ENCODE measurements at places on chromosomes 6 and 20. TPM values are rescaled to one million over a fixed set of nuclear protein-coding genes. Genes with fewer than 3 reads are reported as not detected.
A peak's percentile ranks its signal among the peaks of the same experiment; 100 is the strongest.

Gene JAG1
- not detected for total RNA-seq

Gene ADTRP
- total RNA-seq = 1.2 TPM

Gene DCBLD1
- total RNA-seq = 0.37 TPM

Gene C6orf52
- total RNA-seq = not detected

Gene SNAP25
- not detected for total RNA-seq

Gene HLA-DOB
- total RNA-seq = 109 TPM

Gene EDEM2
- 28.6 TPM for total RNA-seq

Gene MTHFD1L
- 16.1 TPM for total RNA-seq

GRCh38 chr6:70686548-70687133 is 19.0 kb downstream of the SMAP1 start:
- no peaks in the 10 kb centered on the region for H3K4me1 ChIP-seq
- no peaks in the 10 kb centered on the region for H3K27me3 ChIP-seq
- DNase-seq = peak; percentile 56
- no peak overlapping the region for H3K27ac ChIP-seq
- no peaks in the 10 kb centered on the region for H3K36me3 ChIP-seq

DNA sequence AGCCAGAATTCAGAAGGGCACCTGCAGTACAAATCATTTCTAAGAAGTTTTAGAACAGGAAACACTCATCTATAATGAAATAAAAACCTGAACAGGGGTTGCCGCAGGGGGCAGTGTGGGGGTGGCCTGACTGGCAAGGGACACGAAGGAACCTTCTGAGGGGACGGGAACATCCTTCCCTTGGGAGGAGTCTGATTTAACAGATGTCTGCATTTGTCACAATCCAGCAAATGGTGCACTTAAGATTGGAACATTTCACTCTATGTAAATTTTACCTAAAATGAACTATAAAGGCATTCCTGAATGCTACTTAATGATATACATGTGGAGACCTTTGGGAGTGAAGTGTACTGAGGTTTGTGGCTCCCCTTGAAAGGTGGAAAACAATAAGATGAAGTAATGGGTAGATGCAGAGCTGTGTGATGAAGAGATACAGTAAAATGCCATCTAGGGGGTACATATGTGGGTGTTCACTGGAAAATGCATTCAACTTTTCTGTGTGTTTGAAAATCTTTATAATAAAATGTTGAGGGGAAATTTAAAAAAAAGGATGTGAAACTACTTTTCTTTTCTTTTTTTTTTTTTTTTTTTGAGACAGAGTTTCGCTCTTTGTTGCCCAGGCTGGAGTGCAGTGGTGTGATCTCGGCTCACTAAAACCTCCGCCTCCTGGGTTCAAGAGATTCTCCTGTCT is 89.5 kb downstream of the SNX5 start:
- H3K4me3 ChIP-seq = no peak overlapping the region
- H3K36me3 ChIP-seq = no peaks in the 10 kb centered on the region
- H3K4me1 ChIP-seq = peaks cover 65% of the 10 kb centered on the region
- DNase-seq = peak; percentile 69

- peak overlapping the region; percentile 68 for H3K27ac ChIP-seq
- peaks cover 77% of the 10 kb centered on the region for H3K4me1 ChIP-seq
- no peak for DNase-seq
Observed at GRCh38 chr20:17859616-17860232, 108.9 kb downstream of the SNX5 start.

DNA sequence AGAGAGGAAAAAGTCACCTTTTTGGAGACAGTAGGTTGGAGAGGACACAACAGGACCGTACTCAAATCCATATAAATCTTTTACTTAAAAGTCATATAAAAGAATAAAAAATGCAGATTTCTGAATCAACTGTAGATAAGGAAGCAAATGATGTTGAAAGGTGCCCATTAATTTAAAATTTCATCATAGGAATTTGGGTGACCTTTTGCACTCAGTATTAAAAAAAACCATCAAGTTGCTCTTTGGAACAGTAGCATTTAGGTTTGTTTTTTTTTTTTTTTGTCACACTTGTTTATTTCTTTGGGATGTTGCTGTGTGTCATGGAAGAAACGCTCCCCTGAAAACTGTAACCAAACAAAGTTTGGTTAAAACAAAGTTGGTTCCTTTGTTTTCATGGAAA is 20.9 kb upstream of the LRRN4 start:
- no peaks in the 10 kb centered on the region for H3K4me1 ChIP-seq
- H3K27me3 ChIP-seq = no peaks in the 10 kb centered on the region
- H3K36me3 ChIP-seq = no peaks in the 10 kb centered on the region
- DNase-seq = no peak

GRCh38 chr6:10099529-10100140 is 315.2 kb downstream of the TFAP2A start:
- no peaks in the 10 kb centered on the region for H3K4me1 ChIP-seq
- H3K27me3 ChIP-seq = no peaks in the 10 kb centered on the region
- no peak overlapping the region for H3K4me3 ChIP-seq
- no peak for DNase-seq

GRCh38 chr6:135600086-135600702 is 102.7 kb upstream of the AHI1 start:
- no peaks in the 10 kb centered on the region for H3K27me3 ChIP-seq
- no peaks in the 10 kb centered on the region for H3K36me3 ChIP-seq
- DNase-seq = no peak
- H3K4me1 ChIP-seq = no peaks in the 10 kb centered on the region

- DNase-seq = no peak
- no peak overlapping the region for H3K27ac ChIP-seq
- H3K4me1 ChIP-seq = peaks cover 9% of the 10 kb centered on the region
- no peak overlapping the region for H3K4me3 ChIP-seq
Observed at GRCh38 chr6:30769088-30769852, 24.9 kb upstream of the IER3 start.

GRCh38 chr6:16337295-16337975 is 99.0 kb downstream of the GMPR start:
- peaks cover under 1% of the 10 kb centered on the region for H3K4me1 ChIP-seq
- H3K36me3 ChIP-seq = no peaks in the 10 kb centered on the region
- no peak overlapping the region for H3K4me3 ChIP-seq

DNA sequence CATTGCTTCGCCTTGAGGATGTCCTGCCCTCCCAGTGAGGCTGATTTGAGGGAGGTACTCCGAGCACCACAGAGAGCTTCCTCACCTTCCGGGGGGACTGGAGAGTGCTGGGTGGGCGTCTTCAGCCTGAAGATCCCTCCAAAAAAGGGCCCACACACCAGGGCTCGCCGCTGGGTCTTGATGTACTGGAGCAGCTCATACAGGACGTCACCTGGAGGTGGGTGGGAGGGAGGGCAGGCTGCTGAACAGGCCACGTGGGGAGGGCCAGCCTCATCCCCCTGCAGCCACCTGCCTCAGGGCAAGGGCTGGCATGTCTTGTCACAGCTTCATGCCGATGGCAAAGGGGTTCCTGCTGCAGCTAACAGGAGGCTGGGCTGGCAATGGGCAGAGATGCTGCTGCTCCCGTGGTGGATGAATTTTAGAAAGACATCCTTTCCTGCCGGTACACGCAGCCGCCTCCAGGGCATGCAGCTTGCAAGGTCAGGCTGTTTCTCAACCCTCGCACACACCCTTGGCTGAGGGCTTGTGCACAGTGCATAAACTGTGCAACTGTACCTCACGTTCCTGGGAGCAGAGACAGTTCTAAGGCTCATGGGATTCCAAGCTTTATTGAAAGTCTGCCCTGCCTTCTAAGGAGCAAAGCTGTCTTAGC is 14.0 kb downstream of the ETV7 start:
- H3K4me1 ChIP-seq = no peaks in the 10 kb centered on the region
- no peak for DNase-seq
- no peaks in the 10 kb centered on the region for H3K36me3 ChIP-seq
- no peak overlapping the region for H3K27ac ChIP-seq
- H3K4me3 ChIP-seq = no peak overlapping the region

- no peaks in the 10 kb centered on the region for H3K4me1 ChIP-seq
- H3K27me3 ChIP-seq = peaks cover 4% of the 10 kb centered on the region
- no peaks in the 10 kb centered on the region for H3K36me3 ChIP-seq
- H3K27ac ChIP-seq = no peak overlapping the region
- DNase-seq = no peak
- H3K4me3 ChIP-seq = no peak overlapping the region
Observed at GRCh38 chr20:20102716-20103258, 50.5 kb downstream of the CFAP61 start.

DNA sequence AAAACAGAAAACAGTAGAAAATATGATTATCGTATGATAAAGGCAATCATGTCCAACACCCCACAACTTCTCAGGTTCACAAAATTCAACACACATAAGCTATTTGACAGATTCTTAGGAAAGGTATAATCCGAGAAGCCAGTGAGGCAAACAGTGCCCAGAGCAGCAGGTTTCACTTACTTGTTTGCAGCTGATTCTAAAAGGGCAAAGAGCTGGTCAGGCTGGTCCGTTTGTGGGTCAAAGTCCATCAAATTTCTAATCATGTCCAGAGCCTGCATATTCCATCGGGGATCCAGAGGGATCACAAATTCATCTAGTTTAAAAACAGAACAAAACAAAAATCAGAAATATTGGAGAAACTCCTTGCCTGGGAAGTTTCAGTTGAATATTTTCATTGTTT is 69.8 kb upstream of the LYRM2 start:
- peaks cover 71% of the 10 kb centered on the region for H3K36me3 ChIP-seq
- H3K4me3 ChIP-seq = no peak overlapping the region
- H3K4me1 ChIP-seq = no peaks in the 10 kb centered on the region
- H3K27me3 ChIP-seq = no peaks in the 10 kb centered on the region
- no peak for DNase-seq
- no peak overlapping the region for H3K27ac ChIP-seq

- no peaks in the 10 kb centered on the region for H3K4me1 ChIP-seq
- H3K27me3 ChIP-seq = no peaks in the 10 kb centered on the region
- no peak for DNase-seq
- H3K4me3 ChIP-seq = no peak overlapping the region
- no peak overlapping the region for H3K27ac ChIP-seq
Observed at GRCh38 chr20:55004044-55004443, 528.7 kb downstream of the DOK5 start.

DNA sequence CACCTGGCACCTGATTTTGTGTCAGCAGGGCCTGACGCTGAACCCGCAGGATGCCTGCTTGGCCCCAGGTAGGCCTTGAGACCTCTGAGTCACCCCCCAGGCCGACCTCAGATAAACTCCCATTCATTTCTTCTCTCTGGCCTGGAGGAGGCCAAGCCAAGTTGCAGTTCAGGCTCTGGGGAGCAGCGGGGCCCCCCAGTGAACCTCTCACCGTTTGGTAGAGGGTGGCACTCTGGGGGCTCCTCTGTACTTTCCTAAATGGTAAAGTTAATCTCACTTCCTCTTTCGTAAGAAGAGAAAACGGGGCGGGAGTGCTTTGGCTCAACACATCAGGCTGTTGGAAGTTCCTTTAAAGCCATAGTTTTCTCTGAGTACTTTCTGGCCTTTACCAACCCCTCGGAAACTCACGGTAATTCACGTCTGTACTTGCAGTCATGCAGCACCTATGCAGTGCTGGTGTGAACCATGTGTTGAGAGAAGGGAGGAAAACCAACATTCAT is 2.8 kb downstream of the SIRPA start:
- peak; percentile 88 for DNase-seq
- H3K27me3 ChIP-seq = no peaks in the 10 kb centered on the region
- H3K4me1 ChIP-seq = peaks cover 41% of the 10 kb centered on the region
- H3K36me3 ChIP-seq = no peaks in the 10 kb centered on the region
- H3K4me3 ChIP-seq = no peak overlapping the region

DNA sequence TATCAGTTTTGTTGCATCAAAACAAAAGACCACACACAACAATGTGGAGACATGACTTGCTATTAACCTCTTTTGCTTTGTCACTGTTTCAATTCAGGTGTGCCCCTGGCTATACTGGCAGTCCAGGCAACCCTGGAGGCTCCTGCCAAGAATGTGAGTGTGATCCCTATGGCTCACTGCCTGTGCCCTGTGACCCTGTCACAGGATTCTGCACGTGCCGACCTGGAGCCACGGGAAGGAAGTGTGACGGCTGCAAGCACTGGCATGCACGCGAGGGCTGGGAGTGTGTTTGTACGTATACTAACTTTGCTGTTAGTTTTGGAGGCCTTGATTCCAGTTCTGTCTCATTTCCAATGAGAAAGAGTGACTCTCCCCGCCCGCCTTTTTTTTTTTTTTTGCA is 356.9 kb downstream of the ARHGAP18 start:
- no peaks in the 10 kb centered on the region for H3K4me1 ChIP-seq
- H3K27me3 ChIP-seq = no peaks in the 10 kb centered on the region
- no peak overlapping the region for H3K27ac ChIP-seq
- no peaks in the 10 kb centered on the region for H3K36me3 ChIP-seq

- no peaks in the 10 kb centered on the region for H3K27me3 ChIP-seq
- H3K36me3 ChIP-seq = peaks cover 4% of the 10 kb centered on the region
- H3K4me1 ChIP-seq = no peaks in the 10 kb centered on the region
- no peak overlapping the region for H3K27ac ChIP-seq
Observed at GRCh38 chr20:3313683-3314065, 74.7 kb upstream of the SLC4A11 start.

- peaks cover 2% of the 10 kb centered on the region for H3K27me3 ChIP-seq
- DNase-seq = no peak
- H3K4me3 ChIP-seq = no peak overlapping the region
- H3K27ac ChIP-seq = no peak overlapping the region
- no peaks in the 10 kb centered on the region for H3K36me3 ChIP-seq
Observed at GRCh38 chr6:7675353-7675945, 50.5 kb upstream of the BMP6 start.

DNA sequence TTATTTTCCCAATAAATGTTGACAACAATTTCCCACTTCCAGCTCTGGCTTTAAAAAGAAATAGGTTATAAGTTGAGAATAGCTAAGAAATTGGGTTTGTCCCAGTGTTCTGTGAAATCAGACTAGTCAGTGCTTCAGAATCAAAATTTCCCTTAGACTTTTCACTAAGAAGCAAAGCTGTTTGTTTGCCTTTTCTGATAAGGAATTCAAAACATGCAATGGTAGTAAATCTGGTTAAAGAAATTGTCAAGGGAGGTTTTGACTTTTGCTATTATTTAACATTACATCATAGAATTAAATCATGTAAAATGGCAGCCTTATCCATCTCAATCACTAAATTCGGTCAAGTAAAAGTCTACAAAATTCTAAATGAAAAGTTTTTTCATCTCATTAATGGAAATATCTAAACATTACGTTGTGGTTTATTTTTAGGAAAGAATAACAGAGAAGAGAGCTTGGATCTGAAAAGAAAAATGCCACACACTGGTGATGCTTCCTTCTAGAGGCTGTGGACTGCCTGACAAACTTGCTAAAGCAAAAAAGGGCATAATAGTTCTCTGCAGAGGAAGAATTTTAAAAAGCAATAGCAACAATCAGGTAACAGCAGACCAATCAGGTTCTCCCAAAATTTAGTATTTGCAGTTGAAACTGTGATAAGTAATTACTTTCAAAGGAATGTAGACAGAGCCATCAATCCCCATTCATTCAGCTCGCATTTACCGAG is 36.4 kb downstream of the PLAGL1 start:
- no peaks in the 10 kb centered on the region for H3K36me3 ChIP-seq
- no peak overlapping the region for H3K4me3 ChIP-seq
- H3K27ac ChIP-seq = no peak overlapping the region
- no peaks in the 10 kb centered on the region for H3K27me3 ChIP-seq

GRCh38 chr20:60371384-60371783 is 413.2 kb downstream of the CDH26 start:
- H3K27ac ChIP-seq = no peak overlapping the region
- H3K36me3 ChIP-seq = no peaks in the 10 kb centered on the region
- no peak overlapping the region for H3K4me3 ChIP-seq

All from B cell (primary cell).